ENCODE measurements at places on chromosomes 2 and 18.

DNA sequence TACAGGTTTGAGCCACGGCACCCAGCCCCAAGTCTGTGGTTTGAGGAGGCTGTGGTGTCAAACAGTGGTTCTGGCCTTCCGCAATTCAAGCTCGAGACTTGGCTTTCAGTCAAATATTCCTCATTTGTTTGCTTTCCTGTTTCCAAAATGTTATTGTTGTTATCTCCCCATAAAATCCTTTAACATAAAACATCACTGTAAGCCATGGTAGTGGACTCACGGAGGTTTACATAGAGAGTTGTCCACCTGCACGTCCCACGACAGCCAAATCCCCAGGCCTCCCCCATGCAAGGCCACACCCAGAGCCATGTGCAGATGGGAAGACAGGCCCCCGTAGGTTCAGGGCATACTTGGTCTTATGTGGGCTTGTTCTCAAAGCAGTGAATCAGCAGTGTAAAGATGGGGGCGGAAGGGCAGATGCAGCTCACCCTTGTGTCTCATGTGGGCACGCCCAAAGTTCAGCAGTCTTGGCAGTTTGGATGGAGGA lies 18.9 kb upstream of the ST3GAL5 start:
- DNase-seq, result no peak

DNA sequence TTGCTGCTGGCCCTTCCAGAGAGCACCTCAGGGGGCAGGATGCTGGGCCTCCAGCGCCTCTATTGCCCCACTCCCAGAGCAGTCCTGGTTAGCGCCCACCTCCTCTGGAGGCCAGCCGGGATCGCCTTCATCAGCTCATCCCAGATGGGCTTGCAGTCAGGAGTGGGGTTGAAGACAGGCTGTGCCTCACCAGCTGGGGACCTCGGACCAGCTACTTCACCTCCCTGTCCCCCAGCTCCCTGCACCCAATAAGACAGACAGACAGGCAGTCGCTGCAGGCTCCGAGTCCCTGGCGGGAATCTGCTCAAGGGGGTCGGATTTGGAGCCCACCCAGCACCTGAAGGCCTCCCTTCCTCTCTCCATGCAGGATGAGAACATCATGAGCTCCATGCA lies 18.9 kb upstream of the FAHD2A start:
- no peak for DNase-seq

DNA sequence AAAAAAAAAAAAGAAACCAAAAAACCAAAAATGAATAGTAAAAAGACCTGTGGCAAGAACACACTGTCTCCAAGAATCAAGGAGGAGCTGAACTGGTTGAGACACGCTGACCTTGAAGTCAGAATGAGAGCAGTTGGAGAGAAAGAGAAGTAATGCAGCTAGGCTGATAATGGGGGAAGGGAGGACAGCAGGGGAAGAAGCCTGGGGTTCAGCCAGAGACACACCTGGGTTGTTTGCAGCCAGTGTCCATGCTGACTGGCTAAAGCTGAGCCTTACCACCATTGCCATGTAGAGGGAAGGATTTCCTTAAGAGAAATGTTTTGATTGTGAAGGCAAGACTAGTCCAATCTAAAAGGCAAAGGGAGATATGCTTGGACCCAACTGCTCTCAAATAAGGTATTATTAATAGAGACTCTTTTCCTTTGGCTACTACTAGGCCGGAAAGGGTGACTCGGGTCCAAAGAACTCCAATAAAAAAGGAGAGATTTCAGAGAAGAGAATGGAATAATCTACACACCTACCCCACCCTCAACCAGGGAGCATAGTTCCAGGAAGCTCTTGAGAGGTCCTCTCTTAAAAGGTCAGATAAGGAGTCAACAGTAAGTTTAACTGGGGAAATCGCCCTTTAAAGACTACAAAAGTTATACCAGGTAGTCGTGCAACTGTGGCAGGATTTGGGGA lies 25.2 kb upstream of the REL start:
- no peak for DNase-seq

DNA sequence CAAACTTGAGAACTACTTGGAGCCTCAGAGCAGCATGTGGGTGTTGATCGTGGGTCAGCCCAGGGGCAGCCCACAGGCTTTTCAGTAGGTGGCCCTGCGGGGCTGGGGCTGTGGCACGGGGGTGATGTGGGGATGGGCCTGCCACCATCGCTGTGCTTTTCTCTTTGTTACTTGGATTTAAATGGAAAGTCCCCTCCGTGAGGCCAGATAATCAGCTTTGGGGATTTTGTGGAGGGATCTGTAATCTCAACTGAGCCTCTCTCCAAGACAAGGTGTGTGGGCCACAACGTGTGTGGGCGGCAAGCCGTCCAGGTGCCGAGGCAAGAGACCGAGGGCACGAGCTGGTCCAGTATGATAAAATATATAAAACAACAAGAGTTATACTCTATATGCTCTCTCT lies 16.7 kb downstream of the COLEC11 start:
- DNase-seq, result no peak

DNA sequence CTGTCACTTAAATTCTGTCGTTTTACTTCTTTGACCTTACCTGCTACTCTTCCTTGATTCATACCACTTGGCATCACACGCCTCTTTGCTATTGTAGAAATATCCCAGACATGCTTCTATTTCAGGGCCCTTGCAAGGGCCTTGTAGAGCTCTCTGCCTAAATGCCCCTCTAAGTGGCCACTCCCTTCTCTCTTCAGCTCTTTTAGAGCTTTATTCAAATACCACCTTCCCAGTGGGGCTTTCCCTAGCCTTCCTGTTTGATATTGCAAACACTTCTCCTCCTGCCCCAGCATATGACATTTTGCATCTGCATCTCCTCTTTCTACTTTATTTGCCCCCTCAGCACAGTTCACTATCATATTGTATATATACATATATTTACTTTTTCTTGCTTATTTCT lies 54.0 kb downstream of the PELI1 start:
- DNase-seq, result no peak

- no peak for DNase-seq
Measured at GRCh38 chr2:162244541-162245031, 1.3 kb upstream of the FAP start.

GRCh38 chr2:132448771-132449170 lies 32.2 kb downstream of the GPR39 start:
- DNase-seq, result no peak

GRCh38 chr2:190379249-190379964 lies 28.7 kb upstream of the MFSD6 start:
- no peak for DNase-seq

GRCh38 chr2:48235076-48235475 lies 294.9 kb upstream of the STON1 start:
- no peak for DNase-seq

DNA sequence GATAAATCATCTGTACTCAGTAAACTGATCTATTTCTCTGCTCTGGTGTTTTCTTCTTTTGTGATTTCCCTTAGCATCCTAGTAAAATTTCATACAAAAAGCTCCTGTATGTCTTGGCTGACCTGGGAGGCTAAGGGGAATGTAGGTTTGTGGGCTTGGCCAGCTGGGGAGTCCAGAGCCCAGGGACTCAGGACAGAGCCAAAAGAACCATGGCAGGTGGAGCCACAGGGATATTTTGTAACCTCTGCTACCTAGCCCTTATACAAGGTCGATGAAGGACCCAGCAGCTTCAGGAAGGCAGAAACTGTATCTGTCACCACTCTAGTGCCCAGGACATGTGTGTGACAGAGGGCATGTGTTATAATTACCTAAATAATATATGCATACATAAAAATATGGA lies 22.7 kb upstream of the ZCCHC2 start:
- DNase-seq, result no peak

DNA sequence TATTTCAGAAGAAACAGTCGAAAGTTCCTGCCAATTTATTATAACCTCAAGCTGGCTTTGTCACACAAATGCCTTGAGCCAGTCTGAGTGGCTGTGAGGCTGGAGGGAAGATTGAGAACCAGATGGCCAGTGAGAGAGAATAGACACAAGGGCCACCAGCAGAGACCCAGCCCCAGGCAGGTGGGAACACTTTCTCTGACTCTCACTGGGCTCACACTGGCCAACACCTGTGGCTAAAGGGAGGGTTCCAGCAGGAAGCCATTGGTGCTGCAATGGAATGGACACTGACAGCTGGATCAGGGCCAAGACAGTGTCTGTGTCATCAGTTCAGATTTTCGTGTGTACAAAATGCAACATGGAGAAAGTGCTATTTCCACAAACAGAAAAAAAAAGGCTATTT lies 29.9 kb downstream of the LOXHD1 start:
- DNase-seq, result no peak

GRCh38 chr2:136206613-136207012 lies 88.7 kb upstream of the CXCR4 start:
- no peak for DNase-seq

DNA sequence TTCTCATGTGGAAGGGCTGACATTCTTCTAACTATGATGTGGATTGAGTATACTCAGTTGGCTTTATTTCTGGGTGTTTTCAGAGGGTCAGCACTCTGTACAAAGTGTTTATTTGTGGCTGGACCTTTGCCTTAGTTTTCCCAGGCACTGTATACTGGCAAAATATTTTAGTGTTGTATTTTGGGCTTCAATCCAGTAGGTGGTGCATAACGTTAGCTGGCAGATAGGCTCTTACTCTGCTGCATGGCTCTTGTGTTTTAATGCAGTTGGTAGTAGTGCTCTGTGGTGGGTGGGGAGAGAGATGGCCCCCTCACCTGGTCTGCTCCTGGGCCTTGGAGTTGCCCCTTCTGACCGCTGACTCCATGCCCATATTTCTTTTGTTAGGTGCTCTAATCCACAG lies 75.6 kb upstream of the REG3A start:
- DNase-seq, result no peak

- DNase-seq, result no peak
Measured at GRCh38 chr18:59699750-59700534, 2.7 kb upstream of the CCBE1 start.

GRCh38 chr2:25895610-25896009 lies 17.3 kb upstream of the ASXL2 start:
- DNase-seq, result no peak

GRCh38 chr2:43068041-43068533 lies 158.3 kb downstream of the ZFP36L2 start:
- no peak for DNase-seq

DNA sequence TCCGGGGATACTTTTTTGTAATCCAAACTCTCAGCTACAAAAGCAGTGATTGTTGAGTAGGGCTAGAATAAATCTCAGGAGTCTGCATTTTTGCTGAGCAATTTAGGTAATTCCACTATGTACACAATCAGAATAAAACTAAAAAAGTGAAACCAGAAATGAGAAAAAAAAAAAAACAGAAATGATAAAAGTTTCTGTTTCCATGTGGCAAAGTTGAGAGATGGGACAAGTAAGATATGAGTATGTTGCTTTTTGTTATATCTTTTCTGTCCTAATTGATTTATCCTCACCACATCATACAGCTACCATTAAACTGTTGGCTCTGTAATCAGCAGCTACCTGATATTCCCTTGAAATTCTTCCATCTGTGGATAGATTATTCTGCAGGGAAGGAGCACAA lies 92.7 kb downstream of the VWC2L start:
- DNase-seq, result no peak

- no peak for DNase-seq
Measured at GRCh38 chr18:4445902-4446301, 9.2 kb downstream of the DLGAP1 start.

GRCh38 chr2:212392043-212392442 lies 146.6 kb downstream of the ERBB4 start:
- no peak for DNase-seq
